ENCODE measurements at places on chromosomes 6 and 20. TPM values are rescaled to one million over a fixed set of nuclear protein-coding genes. Genes with fewer than 3 reads are reported as not detected.

Gene GRIK2
- not detected for polyA plus RNA-seq

Gene ETV7
- 2.0 TPM for polyA plus RNA-seq

DNA sequence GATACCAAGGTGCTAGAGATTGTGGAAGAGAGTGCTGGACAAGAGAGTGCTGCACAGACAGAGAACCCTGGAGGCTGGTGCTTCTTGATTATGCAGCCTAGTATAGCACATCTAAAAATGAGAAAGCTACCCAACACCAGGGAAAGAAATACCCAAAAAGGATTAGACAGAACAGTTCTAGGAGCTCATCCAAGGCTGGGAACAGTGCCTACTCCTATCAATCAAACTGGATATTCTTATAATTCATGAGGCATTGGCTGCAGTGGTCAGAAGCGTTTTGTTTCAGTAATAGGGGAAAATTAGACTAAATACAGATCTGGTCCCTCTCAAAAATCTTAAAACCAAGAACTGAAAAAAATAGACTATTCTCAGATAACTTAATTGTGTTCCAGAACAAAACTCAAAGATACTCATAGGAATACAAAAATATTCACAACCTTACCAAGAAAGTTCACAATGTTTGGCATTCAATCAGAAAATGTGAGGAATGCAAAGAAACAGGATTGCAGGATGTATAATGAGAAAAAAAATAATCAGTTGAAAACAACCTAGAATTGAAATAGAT is 222.9 kb downstream of the EPHA7 start:
- H3K4me3 ChIP-seq: no peak overlapping the region
- no peak for DNase-seq
- no peak overlapping the region for H3K27ac ChIP-seq
- no peaks in the 10 kb centered on the region for H3K36me3 ChIP-seq

GRCh38 chr20:11136691-11137090 is 462.9 kb upstream of the JAG1 start:
- H3K4me3 ChIP-seq: no peak overlapping the region
- no peaks in the 10 kb centered on the region for H3K36me3 ChIP-seq
- H3K4me1 ChIP-seq: no peaks in the 10 kb centered on the region
- no peak overlapping the region for H3K27ac ChIP-seq
- H3K27me3 ChIP-seq: no peaks in the 10 kb centered on the region
- no peak for DNase-seq

GRCh38 chr6:22807818-22808217 is 238.5 kb downstream of the HDGFL1 start:
- H3K27ac ChIP-seq: no peak overlapping the region
- no peaks in the 10 kb centered on the region for H3K27me3 ChIP-seq
- H3K4me3 ChIP-seq: no peak overlapping the region
- no peaks in the 10 kb centered on the region for H3K36me3 ChIP-seq

GRCh38 chr20:39066471-39067242 is 104.5 kb downstream of the DHX35 start:
- no peak overlapping the region for H3K27ac ChIP-seq
- DNase-seq: no peak
- no peak overlapping the region for H3K4me3 ChIP-seq
- no peaks in the 10 kb centered on the region for H3K36me3 ChIP-seq
- H3K4me1 ChIP-seq: no peaks in the 10 kb centered on the region

- no peak overlapping the region for H3K4me3 ChIP-seq
- H3K27ac ChIP-seq: no peak overlapping the region
- peaks cover 6% of the 10 kb centered on the region for H3K27me3 ChIP-seq
- no peaks in the 10 kb centered on the region for H3K4me1 ChIP-seq
- H3K36me3 ChIP-seq: no peaks in the 10 kb centered on the region
- DNase-seq: no peak
These were observed 289.2 kb downstream of the CD83 start for GRCh38 chr6:14406614-14407331.

DNA sequence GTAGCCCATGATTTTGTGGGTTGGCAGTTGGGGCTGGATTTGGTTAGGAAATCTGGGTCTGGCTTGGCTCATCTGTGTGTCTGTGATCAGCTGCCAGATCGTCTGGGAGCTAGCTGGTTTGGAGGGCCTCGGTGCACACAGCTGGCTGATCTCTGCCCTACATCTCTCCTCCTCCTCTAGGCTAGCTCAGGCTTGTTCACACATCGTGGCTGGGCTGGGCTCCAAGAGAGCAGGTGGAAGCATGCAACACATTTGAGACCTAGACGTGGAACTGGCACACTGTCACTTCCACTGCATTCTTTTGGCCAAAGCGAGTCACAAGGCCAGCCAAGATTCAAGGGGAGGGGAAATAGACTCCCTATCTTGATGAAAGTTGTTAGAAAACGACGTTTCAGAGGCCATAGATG is 15.9 kb downstream of the NDUFAF5 start:
- H3K4me3 ChIP-seq: no peak overlapping the region
- no peak overlapping the region for H3K27ac ChIP-seq
- no peaks in the 10 kb centered on the region for H3K4me1 ChIP-seq

- H3K4me3 ChIP-seq: no peak overlapping the region
- no peak for DNase-seq
- no peaks in the 10 kb centered on the region for H3K4me1 ChIP-seq
- no peaks in the 10 kb centered on the region for H3K36me3 ChIP-seq
These were observed 130.4 kb downstream of the FNDC1 start for GRCh38 chr6:159299566-159299965.

All from immature natural killer cell (primary cell).